ENCODE measurements at places on chromosomes 2 and 18. TPM values are rescaled to one million over a fixed set of nuclear protein-coding genes. Genes with fewer than 3 reads are reported as not detected.

DNA sequence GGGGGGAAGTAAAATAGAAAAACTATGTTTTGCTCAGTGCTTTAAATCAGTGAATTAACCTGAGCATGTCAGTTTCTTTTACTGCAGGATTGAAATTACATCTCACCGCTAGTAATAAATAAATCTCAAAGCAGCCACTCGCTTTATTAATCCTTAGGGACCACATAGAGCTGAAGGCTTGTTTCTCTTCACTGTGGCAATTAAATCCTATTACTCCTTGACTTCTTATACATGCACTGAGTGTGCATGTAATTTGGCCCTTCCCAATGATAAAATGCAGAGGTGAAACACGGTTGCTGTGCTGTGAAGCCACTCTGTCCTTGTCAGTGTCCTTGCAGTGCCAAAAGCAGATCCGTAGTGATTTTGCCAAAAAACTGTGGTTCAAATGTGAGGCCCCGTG is 77.1 kb upstream of the RBM44 start:
- no peak overlapping the region for H3K4me3 ChIP-seq
- no peak for DNase-seq
- H3K27me3 ChIP-seq: no peaks in the 10 kb centered on the region
- peaks cover 43% of the 10 kb centered on the region for H3K4me1 ChIP-seq
- H3K36me3 ChIP-seq: no peaks in the 10 kb centered on the region

DNA sequence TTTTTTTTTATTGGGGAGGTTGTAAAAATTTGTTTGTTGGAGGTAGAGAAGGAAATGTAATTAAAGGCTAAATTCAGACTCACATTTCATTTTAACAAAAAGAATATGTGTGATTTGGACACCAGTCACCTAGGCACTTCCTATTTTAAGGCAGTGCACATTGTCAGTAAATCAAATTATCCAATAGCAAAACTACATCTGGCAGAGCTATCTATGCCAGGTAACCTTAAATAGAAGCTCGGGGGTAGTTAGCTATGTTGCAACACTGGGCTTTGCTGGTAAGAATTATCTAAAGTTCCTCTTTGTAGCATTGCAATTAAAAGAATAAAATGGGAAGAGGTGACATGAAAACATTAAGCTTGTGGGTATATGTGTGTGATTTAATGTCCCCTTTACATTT is 1064.4 kb upstream of the ZEB2 start:
- H3K36me3 ChIP-seq: no peaks in the 10 kb centered on the region
- DNase-seq: no peak
- no peak overlapping the region for H3K27ac ChIP-seq
- H3K27me3 ChIP-seq: no peaks in the 10 kb centered on the region
- H3K4me3 ChIP-seq: no peak overlapping the region
- H3K4me1 ChIP-seq: no peaks in the 10 kb centered on the region

DNA sequence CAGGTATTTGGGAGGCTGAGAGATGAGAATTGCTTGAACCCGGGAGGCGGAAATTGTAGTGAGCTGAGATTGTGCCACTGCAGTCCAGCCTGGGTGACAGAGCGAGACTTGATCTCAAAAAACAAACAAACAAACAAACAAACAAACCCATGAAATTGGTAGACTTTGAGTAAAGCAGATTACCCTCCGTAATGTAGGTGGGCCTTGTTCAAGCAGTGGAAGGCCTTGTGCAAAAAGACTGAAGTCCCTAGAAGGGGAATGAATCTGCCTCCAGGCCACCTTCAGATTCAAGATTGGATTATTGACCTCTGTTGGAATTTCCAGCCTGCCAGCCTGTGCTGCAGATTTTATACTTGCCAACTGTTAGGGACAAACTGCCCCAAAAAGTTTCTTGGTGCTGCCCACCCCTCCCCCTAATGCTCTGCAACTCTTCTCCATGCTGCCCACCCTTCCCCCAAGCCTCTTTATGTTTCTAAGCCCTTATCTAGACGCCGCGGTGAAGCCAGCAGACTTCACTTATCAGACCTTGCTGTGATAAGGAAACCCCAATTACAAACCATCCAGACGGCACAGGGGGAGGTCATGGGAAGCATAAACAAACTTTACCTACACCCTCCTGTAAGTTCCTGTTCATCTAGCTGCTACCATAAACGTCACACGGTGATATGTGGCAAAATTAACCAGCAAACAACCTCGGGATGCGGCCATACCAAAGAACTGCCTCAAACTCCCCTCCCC is 17.0 kb downstream of the CYP27A1 start:
- no peak overlapping the region for H3K4me3 ChIP-seq
- no peak overlapping the region for H3K27ac ChIP-seq
- no peaks in the 10 kb centered on the region for H3K36me3 ChIP-seq
- H3K4me1 ChIP-seq: no peaks in the 10 kb centered on the region

DNA sequence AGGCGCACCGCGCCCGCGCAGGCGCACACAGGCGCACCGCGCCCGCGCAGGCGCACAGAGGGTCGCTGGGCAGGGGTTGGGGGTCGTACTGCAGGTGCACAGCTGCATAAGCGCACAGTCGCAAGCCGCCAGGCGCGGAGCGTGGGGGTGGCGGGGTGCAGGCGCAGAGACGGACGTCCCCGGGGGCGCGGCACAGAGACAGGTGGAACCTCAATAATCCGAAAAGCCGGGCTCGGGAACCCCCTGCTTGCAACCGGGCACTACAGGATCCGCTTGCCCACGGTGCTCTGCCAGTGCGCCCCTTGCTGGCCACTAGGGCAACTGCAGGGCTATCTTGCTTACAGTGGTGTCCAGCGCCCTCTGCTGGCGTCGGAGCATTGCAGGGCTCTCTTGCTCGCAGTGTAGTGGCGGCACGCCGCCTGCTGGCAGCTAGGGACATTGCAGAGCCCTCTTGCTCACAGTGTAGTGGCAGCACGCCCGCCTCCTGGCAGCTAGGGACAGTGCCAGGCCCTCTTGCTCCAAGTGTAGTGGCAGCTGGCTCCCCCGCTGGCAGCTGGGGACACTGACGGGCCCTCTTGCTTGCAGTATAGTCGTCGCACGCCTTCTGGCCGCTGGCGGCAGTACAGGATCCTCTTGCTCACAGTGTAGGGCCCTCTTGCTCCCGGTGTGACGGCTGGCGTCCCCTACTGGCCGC is 34.9 kb downstream of the FAM110C start:
- DNase-seq: peak; percentile 54
- no peaks in the 10 kb centered on the region for H3K36me3 ChIP-seq
- H3K4me3 ChIP-seq: no peak overlapping the region
- no peak overlapping the region for H3K27ac ChIP-seq

KRCC1 gene
- total RNA-seq: 40.6 TPM

PFN4 gene
- total RNA-seq: not detected

MERTK gene
- 11.6 TPM for total RNA-seq

AOX1 gene
- total RNA-seq: 22.4 TPM

SELENOI gene
- total RNA-seq: 34.9 TPM

MEIS1 gene
- 30.7 TPM for total RNA-seq

VWC2L gene
- total RNA-seq: not detected
